ENCODE measurements at places on chromosomes 13 and 19.

- H3K27ac ChIP-seq = peak overlapping the region; percentile 61
- H3K36me3 ChIP-seq = no peaks in the 10 kb centered on the region
- H3K4me3 ChIP-seq = no peak overlapping the region
These were observed 90.9 kb downstream of the SIPA1L3 start for GRCh38 chr19:37997911-37998344.

GRCh38 chr19:40081411-40081810 is 9.3 kb downstream of the ZNF780A start:
- no peak overlapping the region for H3K27ac ChIP-seq
- no peak for DNase-seq
- H3K4me3 ChIP-seq = no peak overlapping the region
- H3K36me3 ChIP-seq = peaks cover 78% of the 10 kb centered on the region
- H3K27me3 ChIP-seq = no peaks in the 10 kb centered on the region

DNA sequence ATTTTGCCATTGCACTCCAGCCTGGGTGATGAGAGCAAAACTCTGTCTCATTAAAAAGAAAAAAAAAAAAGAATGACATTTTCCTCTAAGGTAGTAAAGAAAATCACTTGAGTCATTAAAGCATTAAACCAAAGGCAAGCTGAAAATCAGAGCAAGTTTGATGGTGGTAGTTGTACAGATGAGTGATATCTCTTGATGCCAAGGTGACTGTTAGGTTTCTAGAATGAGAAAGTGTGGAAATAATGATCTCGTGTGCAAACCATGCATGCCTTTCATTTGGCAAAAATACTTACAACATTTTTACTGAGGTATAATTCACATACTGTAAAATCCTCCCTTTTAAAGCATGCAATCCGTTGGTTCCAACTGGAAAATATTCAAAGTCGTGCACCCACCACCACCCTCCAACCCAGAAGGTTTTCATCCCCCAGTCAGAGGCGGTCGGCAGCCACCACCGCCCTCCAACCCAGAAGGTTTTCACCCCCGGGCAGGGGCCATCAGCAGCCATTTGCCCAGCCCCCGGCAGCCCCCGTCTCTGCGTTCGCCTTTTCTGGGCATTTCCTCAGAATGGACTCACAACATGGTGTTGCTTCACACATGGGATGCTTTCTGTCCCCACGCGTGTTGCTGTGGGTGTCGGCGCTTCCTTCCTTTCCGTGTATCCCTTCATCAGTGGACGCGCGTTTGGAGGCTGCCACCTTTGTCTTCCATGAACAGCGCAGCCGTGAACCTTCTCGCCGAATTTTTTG is 90.2 kb downstream of the ATP11A start:
- H3K27ac ChIP-seq = no peak overlapping the region
- H3K36me3 ChIP-seq = no peaks in the 10 kb centered on the region
- no peak overlapping the region for H3K4me3 ChIP-seq

DNA sequence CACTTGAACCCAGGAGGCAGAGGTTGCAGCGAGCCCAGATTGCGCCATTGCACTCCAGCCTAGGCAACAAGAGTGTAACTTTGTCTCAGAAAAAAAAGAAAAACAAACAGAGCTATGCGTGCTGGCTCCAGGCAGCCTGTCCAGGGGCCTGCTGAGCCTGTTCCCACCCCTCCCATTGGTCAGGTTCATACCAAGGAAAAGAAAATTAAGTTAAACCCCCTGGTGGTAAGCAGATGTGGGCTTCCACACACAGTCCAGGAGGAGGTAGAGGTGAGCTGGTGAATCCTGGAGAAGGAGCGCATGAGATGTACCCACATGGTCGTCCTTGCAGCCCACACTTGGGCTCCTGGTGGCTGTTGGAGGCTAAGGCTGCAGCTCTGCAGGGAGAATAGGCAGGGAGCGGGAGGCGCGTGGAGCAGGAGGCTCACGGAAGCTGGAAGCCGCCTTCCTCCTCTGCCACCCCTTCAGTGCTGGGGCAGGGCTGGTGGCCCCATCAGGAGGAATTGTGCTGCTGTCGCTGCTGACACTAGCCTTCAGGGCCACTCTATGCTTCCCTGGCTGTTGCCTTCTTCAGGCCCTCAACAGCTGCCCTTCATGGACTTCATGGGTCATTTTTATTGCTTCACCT is 10.5 kb upstream of the CHAMP1 start:
- H3K36me3 ChIP-seq = peaks cover 17% of the 10 kb centered on the region
- no peak for DNase-seq
- no peak overlapping the region for H3K27ac ChIP-seq

GRCh38 chr19:16397791-16398529 is 73.3 kb downstream of the KLF2 start:
- DNase-seq = no peak
- no peaks in the 10 kb centered on the region for H3K27me3 ChIP-seq
- peaks cover 41% of the 10 kb centered on the region for H3K36me3 ChIP-seq
- H3K4me1 ChIP-seq = peaks cover 4% of the 10 kb centered on the region

DNA sequence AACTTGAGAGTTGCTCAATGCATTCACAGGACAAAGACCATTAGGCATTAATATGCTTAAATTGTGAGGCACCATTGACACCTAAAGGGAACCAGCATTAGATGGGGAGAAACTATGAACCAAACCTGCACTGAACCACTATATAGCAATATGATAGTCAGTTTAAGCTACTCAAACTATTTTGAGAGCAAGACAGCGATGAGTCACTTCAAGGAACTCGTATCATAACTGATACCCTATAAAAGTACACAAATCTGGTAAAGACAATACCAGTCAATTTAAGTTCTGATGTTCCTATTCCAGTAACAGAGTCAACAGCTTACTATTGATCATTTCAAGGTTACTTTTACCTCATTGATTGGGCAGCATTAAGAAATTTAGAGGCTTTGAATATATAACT is 151.3 kb upstream of the ATXN8OS start:
- no peaks in the 10 kb centered on the region for H3K36me3 ChIP-seq
- DNase-seq = no peak
- H3K4me1 ChIP-seq = peaks cover 4% of the 10 kb centered on the region
- H3K27ac ChIP-seq = no peak overlapping the region
- no peaks in the 10 kb centered on the region for H3K27me3 ChIP-seq

DNA sequence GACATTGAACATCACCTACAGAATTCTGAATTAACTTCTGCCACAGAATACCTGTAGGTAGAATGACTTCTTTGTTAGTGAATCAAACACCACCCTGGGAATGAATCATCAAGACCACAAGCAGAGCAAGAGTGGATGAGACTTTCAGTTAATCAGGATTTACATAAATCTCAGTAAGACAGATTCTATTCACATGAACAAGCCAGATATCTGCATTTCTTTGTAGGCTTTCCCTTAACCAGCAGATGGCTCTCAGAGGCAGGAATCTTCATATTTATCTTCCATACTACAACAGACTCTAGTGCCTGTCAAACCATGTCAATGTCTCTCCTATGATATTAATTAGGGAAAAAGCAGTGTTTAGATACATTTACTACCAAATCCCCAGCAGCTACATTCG is 412.1 kb downstream of the KLF12 start:
- H3K36me3 ChIP-seq = no peaks in the 10 kb centered on the region
- no peaks in the 10 kb centered on the region for H3K27me3 ChIP-seq
- H3K4me1 ChIP-seq = peaks cover 20% of the 10 kb centered on the region
- peak overlapping the region; percentile 58 for H3K27ac ChIP-seq
- DNase-seq = peak; percentile 64
- no peak overlapping the region for H3K4me3 ChIP-seq

DNA sequence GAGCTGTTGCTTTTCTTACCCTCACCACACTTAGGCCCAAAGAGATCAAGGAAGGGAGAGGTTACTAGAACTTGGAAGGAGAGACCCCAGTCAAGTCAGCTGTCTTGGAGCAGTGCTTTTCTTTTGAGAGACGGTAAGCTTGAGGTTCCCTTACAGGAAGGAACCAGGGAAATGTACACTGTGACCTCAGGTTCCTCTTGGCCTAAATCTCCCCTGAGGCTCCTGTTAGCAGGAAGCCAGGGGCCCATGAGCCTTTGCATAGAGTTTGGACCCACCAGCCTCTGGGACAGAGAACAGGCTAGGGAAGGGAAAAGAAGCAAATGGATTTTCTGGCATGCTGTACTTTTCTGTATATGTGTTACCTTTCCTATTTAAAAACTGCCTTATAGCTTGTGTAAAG is 5.9 kb upstream of the GPR18 start:
- peak overlapping the region; percentile 83 for H3K27ac ChIP-seq
- H3K4me3 ChIP-seq = peak overlapping the region; percentile 4
- H3K27me3 ChIP-seq = no peaks in the 10 kb centered on the region
- peaks cover 98% of the 10 kb centered on the region for H3K4me1 ChIP-seq
- H3K36me3 ChIP-seq = 0 out of 2 replicates have a peak, but pooled peaks cover 3% of the 10 kb centered on the region
- DNase-seq = peak; percentile 73

GRCh38 chr19:8731428-8732169 is 10.2 kb downstream of the OR2Z1 start:
- peak; percentile 51 for DNase-seq
- H3K4me1 ChIP-seq = no peaks in the 10 kb centered on the region
- no peaks in the 10 kb centered on the region for H3K36me3 ChIP-seq
- H3K27me3 ChIP-seq = no peaks in the 10 kb centered on the region
- H3K27ac ChIP-seq = no peak overlapping the region

DNA sequence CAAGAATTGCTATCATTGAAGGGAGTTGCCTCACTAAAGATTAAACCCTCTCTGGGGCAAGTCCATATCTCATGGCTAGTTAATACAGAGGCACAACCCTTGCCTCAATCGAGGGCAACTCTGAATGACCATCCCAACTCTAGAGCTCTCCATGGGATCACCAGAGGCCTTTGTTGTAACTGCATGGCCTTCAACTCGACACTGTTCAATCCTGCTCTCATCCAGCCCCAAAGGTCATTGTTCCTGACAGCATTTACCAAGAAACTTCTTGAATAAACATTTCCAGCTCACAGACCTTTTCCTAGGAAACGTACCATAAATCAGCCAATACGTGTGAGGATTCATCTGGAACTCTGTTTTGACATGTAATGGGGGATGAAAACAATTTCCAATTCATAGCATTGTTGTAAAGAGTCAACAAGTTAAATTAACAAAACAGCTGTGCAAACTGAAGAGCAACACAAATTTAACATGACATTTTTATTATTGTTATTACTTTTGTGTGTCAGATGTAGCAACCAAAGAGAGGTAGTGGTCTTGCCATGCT is 452.7 kb downstream of the SUCLA2 start:
- H3K4me3 ChIP-seq = no peak overlapping the region
- H3K27me3 ChIP-seq = 0 out of 2 replicates have a peak, but pooled peaks cover 2% of the 10 kb centered on the region
- H3K36me3 ChIP-seq = no peaks in the 10 kb centered on the region
- no peak for DNase-seq
- H3K4me1 ChIP-seq = no peaks in the 10 kb centered on the region

- peaks cover 43% of the 10 kb centered on the region for H3K36me3 ChIP-seq
- no peaks in the 10 kb centered on the region for H3K27me3 ChIP-seq
- H3K4me1 ChIP-seq = no peaks in the 10 kb centered on the region
- H3K27ac ChIP-seq = no peak overlapping the region
These were observed 16.6 kb upstream of the RAB8A start for GRCh38 chr19:16095071-16095571.

DNA sequence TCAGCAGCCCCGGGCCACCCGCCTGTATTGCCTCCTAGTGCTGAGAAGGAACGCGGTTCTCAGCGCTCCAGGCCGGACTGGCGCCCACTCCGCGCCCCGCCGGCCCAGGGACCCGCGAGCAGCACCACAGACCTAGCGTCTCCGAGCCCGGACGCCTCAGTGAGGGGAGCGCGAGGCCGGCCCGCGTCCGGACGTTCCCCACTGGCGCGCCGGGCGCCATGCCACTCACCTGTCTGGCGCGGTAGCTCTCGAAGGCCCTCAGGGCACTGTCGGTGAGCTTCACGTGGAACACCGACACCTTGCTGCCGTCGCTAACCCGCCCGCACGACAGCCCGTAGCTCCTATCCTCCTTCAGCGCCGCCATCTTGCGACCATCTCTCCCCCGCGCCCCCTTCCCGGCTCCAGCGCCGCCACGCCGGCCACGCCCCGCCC is at the start of gene ELL:
Gene ELL, minus strand, starts transcription at position 379 of the 432 bp plus-strand sequence. Its CDS starts 15 bp downstream, at position 364.
- no peaks in the 10 kb centered on the region for H3K27me3 ChIP-seq
- no peaks in the 10 kb centered on the region for H3K36me3 ChIP-seq
- peaks cover 14% of the 10 kb centered on the region for H3K4me1 ChIP-seq
- peak within 1 kb of the TSS; percentile 83 for H3K4me3 ChIP-seq
- no peak for DNase-seq

DNA sequence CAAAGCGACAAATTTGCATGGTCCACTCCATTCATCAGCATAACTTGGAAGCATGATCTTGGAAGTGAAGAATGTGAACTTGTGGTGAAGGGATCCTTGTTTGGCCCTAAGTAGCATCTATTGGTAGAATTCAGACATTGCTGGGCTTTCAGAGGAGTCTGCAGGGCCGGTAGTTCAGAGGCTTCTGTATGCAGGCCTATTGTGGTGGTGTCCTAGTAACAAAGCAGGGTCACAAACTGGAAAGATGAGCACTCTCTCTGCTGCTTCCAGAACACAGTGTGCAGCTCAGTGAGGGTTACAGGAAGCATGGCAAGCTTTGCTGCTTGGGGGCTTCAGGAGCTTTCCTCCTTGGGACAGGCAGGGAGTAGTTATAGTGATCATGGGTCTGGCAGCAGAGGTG is 206.0 kb downstream of the TDRD3 start:
- no peaks in the 10 kb centered on the region for H3K27me3 ChIP-seq
- H3K4me3 ChIP-seq = no peak overlapping the region
- no peaks in the 10 kb centered on the region for H3K4me1 ChIP-seq
- H3K36me3 ChIP-seq = no peaks in the 10 kb centered on the region

- no peak for DNase-seq
- H3K27ac ChIP-seq = no peak overlapping the region
- H3K27me3 ChIP-seq = no peaks in the 10 kb centered on the region
These were observed 6.2 kb downstream of the SETDB2 start for GRCh38 chr13:49450105-49450819.

GRCh38 chr13:109652531-109652930 is 133.9 kb downstream of the IRS2 start:
- H3K4me3 ChIP-seq = no peak overlapping the region
- no peaks in the 10 kb centered on the region for H3K4me1 ChIP-seq
- no peak overlapping the region for H3K27ac ChIP-seq
- no peak for DNase-seq
- no peaks in the 10 kb centered on the region for H3K27me3 ChIP-seq
- H3K36me3 ChIP-seq = no peaks in the 10 kb centered on the region

DNA sequence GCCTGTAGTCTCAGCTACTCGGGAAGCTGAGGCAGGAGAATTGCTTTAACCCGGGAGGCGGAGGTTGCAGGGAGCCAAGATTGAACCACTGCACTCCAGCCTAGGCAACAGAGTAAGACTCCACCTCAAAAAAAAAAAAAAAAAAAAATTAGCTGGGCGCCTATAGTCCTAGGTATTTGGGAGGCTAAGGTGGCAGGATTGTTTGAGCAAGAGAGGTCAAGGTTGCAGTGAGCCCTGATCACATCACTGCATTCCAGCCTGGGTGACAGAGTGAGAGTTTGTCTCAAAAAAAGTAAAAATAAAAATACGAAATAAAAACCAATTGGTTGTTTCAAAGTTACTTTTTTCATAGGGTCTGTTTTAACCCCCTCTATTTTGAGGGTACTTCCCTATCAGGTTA is 1.3 kb upstream of the LMNB2 start:
- no peak for DNase-seq
- peaks cover 34% of the 10 kb centered on the region for H3K4me1 ChIP-seq
- no peak overlapping the region for H3K4me3 ChIP-seq
- no peak overlapping the region for H3K27ac ChIP-seq
- H3K36me3 ChIP-seq = no peaks in the 10 kb centered on the region

Data from Karpas-422 (cell line).